ENCODE measurements at places on chromosomes 3 and 15.
A peak's percentile ranks its signal among the peaks of the same experiment; 100 is the strongest.

DNA sequence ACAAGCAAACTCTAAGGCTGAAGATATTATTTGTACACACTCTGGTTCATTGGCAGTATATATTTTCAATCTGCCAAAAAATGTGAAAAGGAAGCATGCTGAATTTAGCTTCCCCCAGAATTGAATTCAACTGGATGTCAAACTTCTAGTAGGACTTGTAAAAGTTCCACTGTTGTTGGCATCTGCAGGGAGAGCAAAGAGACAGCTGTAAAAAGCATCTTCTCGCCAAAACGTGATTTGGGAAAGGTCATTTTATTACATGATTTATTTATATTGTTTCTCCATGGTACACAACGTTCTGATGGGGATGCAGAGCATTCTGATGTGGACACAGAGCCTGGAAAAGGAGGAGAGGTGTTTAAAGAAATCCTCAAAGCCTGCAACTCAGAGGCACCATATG, 196.7 kb upstream of the ADAMTS9 start:
- DNase-seq: no peak

DNA sequence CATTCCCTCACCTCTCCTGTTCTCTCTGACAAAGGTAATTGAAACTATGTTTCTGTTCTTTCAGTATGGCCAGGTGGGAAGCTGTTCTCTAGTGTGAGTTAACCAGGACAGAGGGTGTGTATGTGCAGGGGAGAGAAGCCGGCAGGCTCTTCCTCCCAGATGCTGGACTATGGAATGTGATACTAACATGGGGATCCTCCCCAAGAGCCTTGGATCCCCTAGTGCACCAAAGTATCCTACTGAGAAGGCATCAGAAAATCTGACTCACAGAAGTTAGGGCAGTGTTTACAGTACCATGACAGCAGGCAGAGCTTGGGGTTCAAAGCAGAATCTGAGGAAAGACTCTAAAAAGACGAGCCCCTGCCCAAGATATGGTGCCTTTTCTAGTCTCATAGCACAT, 123.1 kb downstream of the APBA2 start:
- no peak for DNase-seq

- no peak for DNase-seq
These were observed 462.9 kb upstream of the SGO1 start for GRCh38 chr3:20648921-20649381.

- DNase-seq: peak; percentile 52
These were observed 338.6 kb upstream of the TPRG1 start for GRCh38 chr3:188832961-188833721.

DNA sequence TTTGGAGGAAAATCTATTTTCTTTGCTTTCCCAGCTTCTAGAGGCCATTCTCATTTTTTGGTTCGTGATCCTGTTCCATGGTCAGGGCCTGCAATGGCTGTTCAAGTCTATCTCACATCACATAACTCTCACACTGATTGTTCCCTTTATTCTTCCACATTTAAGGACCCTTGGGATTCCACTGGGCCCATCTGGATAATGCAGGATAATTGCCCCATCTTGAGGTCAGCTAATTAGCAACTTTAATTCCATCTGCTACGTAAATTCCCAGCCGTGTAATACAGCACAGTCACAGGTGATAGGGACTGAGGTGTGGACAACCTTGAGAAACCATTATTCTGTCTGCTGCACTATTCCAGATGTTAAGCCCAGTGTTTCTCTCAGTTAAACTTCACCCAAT, 311.6 kb upstream of the CNTN4 start:
- DNase-seq: peak; percentile 7

- peak; percentile 39 for DNase-seq
These were observed 12.0 kb downstream of the CMTM7 start for GRCh38 chr3:32403663-32404062.

DNA sequence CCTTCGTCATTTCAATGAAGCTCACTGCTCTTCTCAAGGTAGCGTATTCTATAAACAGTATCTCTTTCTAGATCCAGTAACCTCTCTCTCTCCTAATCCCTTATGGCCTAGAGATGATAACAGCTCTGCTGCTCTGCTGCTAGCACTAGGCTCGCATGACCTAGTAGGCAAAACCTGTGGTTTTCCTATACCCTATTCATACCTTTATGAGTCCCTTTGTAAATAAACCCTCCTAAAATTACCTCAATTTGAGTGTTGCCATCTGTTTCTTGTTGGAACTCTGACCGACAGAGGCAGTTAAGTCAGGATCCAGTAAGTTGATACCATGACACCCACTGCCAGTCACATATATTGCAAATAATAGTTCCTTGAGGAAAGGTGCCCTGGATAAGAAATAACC, 7.3 kb downstream of the CCDC14 start:
- no peak for DNase-seq

DNA sequence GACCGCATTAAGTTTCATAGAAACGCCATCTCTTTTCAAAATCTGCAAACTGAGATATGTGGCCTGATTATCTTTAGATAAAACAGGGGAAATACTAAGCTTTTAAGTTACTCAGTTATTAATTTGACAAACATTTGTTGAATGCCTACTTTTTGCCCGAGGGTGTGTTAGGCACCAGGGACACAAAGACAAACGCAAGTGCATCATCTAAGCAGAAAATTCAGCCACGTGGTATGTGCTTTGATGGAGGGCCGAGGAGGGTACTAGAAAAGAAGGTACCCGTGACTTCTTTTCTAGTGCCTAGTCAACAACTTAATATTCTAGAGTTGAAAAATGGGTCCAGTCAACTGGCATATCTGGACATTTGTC, 594.3 kb downstream of the MAGI1 start:
- DNase-seq: no peak

GRCh38 chr3:189907803-189908202, 212.9 kb downstream of the P3H2 start:
- DNase-seq: no peak

DNA sequence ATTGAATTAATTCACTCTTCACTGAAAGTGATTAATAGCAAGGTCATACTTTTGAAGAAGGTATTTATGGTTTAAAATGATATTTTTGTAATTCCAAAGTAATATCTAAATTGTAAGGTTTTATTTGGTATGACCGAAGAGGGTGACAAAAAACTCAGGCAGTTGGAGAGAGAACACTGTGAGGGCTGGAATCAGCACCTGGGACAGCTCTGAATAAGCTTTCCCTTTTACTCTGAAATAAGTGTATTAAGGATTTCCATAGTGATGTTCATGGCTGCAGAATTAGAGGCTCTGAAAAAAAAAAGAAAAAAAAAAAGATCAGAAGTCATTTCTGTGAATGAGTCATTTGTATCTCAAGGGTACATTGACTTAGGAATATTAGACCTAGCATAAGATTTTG, 299.5 kb downstream of the IL5RA start:
- DNase-seq: no peak

GRCh38 chr3:12956316-12956660, 114.9 kb upstream of the RPL32 start:
- no peak for DNase-seq

DNA sequence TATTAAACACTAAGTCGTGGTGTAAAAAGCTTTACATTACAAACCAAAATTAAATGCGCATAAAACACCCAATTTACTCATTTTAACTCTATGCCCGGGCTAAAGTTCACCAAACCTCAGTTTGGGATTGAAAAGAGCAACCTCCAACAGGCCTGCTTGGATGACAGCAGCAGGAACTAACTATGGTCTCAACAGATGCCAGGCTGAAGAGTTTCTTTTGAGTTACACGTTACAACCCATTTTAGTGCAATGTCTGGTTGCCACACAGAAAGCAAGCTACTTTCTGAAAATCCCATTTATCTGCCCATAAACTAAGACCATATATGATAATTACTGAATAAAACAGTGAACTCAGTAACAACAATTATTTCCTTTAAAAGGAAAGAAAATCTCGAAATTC, 2.2 kb downstream of the SATB1 start:
- DNase-seq: no peak

GRCh38 chr3:126135406-126136076, 44.8 kb downstream of the ALDH1L1 start:
- no peak for DNase-seq

- DNase-seq: no peak
These were observed 236.7 kb downstream of the EPHA3 start for GRCh38 chr3:89344076-89344475.

DNA sequence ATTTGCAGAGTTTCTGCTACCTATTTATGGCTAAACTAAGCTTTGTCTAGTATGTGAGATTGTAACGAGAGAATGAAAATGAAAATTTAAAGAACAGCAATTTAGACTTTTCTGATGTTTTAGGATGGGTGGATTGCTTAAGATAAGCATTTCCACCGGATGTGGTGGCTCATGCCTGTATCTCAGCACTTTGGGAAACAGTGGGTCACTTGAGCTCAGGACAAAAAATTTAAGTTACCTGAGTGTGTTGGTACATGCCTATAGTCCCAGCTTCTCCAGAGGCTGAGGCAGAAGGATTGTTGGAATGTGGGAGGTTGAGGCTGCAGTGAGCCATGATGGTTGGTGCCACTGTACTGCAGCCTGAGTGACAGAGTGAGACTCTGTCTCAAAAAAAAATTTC, 3.3 kb downstream of the PPP4R2 start:
- no peak for DNase-seq

DNA sequence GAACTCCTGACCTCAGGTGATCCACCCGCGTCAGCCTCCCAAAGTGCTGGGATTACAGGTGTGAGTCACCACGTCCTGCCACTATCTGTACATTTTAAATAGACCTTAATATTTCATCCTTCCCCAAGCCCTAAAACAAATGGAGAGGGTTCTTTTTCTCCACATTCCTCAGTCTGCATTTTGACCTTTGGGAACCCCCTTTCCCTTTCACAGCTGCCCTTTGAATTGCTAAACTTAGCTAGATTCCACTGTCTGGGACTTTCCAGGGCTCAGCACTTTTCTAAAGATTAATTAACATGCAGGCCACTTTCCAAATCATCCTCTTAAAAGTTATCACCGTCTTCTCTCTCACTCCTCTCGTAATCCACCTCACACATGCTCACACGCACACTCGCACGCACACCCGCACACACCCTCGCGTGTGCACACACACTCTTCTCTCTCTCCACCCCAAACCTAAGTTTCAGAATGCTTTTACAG, 124.2 kb downstream of the TMCO5A start:
- DNase-seq: no peak

DNA sequence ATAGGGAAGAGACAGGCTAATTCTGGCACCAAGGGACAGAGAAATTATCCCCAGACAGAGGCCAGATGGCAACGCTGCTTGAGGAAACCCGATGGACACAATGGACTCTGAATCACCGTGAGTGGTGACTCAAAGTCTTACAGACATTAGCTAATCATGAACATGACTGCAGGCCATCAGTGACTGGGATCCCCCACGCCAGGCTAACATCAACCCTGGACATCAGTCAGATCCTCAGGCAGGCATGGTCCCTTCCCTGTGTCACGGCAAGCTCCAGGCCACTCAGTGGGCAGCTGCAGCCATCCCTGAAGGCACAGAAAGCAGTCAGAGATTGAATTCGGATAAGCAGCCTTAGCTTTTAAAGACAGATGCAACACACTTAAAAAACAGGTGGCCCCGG, 23.8 kb upstream of the OXTR start:
- no peak for DNase-seq

DNA sequence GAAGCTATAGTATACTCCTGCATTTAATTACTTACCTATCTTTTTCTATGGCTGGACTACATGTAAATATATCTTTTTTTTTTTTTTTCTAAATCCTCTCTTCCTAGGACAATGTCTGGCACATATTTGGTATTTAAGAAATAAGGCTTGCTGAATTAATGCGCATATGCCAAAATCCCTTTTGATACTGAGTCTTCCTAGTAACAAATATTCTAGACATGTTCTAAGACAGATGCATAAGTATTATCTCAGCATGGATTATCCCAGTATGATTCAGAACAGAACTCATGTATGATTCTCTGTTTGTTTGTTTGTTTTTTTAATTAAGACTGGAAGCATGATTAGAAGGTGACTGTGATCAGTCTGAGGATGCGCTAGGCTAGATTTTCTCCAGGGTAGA, 249.8 kb upstream of the ZNF717 start:
- no peak for DNase-seq

- no peak for DNase-seq
These were observed 4.2 kb downstream of the ZBTB47 start for GRCh38 chr3:42657675-42658074.

DNA sequence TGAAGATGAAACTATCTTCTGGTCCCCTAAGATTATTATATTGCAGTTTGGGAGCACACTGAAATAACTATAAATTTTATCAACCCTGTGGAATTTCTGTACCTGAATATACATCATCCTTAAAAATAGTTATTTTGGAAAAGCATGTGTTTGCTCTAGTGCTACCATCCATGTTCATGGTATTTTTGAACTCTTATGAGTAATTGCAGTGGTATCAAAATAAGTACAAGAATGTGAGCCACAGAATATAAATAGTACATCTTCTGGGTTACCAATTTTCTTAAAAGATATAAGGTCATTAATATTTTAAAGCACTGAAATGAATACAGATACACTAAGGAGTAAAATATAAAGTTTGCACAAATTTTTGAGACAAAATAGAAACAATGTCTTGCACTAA, 206.5 kb downstream of the CBLB start:
- no peak for DNase-seq

DNA sequence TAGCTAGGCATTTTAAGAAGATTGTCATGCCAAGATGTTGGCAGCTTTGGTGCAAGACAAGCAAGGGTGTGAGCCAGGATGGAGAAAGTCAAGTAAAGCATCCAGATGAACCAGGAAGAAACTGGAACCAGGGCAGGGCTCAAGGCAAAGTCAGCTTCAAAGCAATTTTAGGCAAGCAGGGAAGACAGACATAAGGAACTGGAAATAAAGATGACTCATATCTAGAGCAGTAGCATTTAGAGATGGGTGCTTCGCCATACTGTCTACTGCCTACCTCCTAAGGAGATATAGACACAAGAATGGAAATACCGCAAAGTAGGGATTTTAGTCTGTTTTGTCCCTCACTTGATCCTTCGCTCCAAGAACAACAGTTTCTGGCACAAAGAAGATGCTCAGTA, 59.9 kb downstream of the RYR3 start:
- DNase-seq: no peak

DNA sequence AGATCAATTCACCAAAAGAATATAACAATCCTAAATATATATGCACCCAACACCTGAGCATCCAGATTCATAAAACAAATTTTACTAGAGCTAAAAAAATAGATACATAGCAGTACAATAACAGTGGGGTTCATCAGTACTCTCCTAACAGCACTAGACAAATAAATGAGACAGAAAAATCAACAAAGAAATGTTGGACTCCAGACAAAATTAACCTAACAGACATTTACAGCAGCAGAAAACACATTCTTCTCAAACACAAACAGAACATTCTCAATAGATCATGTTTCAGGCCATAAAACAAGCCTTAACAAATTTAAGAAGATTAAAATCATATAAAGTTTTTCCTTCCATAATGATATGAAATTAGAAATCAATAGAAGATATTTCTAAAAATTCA, 124.8 kb upstream of the NECTIN3 start:
- no peak for DNase-seq

- DNase-seq: no peak
These were observed 6.3 kb upstream of the EOMES start for GRCh38 chr3:27728195-27729087.

DNA sequence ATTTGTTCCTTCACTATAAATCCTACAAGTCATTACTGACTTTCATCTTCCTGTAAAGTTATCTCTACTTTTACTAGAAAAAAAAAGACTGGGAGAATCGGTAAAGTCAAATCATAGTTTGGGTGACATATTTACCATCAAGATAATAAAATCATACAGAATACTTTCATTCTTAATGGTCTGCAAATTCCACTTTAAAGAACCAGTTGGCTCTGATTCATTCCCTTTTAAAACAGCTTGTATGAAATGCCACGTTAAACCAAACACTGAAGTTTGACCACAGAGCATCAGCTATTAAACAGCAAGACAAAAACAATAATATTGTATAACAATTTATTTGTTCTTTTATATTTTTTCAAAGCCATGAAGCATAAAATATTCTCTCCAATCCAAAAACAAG, 100.7 kb downstream of the FBN1 start:
- no peak for DNase-seq

Measured in NCI-H1105 (cell line).